ENCODE measurements at places on chromosomes 7 and 10. TPM values are rescaled to one million over a fixed set of nuclear protein-coding genes. Genes with fewer than 3 reads are reported as not detected.

ADK gene
- total RNA-seq: 37.9 TPM

CPED1 gene
- total RNA-seq: not detected

DNA sequence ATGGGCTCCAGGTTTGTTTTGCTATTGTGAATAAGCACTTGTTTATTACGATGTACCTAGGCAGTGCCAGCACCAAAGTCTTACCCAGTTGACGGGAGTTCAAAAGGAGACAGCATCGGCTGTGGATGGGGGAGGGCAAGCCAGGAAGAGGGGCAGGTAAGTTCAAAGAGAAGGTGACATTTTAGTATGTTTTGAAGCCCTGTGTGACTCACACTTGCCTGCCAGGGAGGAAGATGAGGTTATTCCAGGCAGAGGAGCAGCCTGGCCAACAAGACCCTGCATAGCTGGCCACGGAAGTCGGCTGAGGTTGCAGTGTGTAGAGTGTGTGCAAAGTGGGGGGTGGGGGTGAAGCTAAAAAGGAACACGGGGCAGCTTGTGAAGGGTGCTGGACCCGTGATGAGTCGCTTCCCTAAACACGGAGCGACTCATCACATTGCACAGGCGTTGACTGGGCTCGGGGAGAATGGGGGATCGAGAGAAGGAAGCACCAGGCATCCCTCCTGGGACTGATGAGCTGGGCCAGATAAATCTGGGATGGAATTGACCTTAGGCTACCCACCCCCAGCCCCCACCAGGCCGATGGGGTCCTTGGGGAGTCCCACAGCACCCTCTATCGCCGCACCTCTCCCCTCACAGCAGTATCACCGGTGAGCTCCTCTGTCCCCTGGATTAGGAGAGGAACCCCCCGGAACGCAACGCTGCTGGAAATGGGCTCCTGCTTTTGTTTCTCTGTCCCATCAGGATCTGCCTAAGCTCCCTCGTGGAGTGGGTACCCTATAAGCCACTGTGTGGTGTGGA is 97.9 kb upstream of the IKZF1 start:
- DNase-seq: peak; percentile 74

DNA sequence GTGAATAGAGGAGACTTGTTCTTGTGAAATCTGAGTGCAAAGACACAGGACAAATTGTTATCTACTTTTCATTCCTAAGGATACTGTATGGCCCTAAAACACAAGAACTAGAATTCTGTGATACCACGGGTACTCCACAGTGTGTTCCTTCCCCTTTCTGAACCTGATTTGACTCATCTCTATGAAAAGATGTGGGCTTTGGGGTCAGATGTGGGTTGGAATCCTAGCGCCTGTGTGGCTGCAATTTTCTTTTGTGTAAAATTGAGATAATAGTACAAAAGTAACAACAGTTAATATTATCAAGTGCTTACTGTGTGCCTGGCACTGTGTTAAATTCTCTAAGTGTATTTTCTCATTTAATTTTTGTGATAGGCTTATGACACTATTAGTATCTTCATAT is 8.1 kb downstream of the SRGN start:
- DNase-seq: no peak

DNA sequence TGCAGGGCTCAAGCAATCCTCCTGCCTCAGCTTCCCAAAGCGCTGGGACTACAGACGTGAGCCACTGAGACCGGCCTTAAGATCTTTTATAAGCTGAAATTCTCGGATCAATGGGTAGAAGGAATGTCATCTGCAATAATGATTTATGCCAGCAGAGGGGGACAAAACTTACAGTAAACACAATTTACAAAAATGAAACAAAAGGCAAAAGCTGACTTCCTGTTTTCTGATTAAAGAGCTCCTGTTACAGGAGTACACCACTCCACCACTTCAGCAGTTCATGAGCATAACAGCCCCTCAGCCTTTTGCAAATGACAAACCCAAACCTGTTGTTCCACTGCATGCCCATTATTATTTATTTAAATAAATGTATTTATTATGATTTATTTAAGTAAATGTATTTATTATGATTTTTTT is 88.5 kb upstream of the ATP6V0A4 start:
- DNase-seq: no peak

- DNase-seq: no peak
These were observed 1.6 kb downstream of the GLUD1 start for GRCh38 chr10:87092861-87093631.

DNA sequence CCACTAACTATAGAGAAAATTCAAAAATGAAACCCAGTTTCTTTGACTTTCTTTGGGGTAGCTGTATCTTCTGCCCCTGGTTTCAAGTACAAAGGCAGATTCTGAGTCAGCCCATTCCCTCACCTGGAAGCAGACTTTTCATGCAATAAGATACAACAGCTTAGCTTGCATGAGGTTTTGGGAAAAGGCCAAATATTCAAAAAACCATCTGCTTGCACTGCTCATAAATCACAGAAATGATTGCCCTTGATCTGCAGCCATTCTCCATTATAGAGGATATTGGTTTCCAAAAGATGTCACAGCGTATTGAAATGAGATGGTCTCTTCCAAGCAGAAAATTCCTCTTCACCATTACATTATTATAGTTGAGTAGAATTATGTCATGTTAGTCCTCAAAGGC is 354.0 kb downstream of the PHF14 start:
- no peak for DNase-seq
